Nucleus accumbens (tissue), 56 donors: ENCODE measurements at places on chromosomes 7 and 10.

- no peak for DNase-seq
Observed at GRCh38 chr7:36563706-36564327, 160.5 kb downstream of the AOAH start.

DNA sequence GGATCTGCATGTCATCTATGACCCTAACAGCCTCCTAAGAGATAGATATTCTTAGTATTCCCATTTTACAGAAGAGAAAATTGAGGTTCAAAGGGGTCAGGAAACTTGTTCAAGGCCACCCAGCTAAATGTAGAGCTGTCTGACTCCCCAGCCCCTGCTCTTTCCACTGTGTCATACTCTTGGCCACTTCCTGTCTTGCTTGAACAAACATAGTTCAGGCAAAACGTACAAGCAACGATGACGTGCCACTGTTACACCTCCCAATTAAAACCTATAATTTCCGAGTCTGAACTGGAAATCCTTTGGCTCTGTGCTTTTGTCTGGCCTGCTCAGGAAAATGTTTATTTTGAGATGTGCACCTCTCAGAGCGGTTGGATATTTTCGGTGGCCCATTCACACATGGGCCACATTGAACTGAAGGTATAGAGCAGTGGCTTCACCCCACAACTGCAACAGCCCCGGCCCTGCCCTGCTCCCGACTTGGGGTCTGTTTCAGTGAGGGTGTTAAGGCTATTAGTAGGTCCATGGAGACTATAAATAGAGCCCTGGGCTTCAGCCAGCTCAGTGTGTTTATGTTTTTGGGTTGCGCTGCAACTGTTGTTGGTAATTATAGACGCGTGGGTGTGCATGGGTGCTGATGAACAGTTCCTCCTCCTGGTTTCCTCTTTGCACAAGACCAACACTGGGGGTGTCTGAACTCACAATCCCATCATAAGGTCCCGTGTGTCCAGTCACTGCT, 172.3 kb upstream of the ADO start:
- no peak for DNase-seq

DNA sequence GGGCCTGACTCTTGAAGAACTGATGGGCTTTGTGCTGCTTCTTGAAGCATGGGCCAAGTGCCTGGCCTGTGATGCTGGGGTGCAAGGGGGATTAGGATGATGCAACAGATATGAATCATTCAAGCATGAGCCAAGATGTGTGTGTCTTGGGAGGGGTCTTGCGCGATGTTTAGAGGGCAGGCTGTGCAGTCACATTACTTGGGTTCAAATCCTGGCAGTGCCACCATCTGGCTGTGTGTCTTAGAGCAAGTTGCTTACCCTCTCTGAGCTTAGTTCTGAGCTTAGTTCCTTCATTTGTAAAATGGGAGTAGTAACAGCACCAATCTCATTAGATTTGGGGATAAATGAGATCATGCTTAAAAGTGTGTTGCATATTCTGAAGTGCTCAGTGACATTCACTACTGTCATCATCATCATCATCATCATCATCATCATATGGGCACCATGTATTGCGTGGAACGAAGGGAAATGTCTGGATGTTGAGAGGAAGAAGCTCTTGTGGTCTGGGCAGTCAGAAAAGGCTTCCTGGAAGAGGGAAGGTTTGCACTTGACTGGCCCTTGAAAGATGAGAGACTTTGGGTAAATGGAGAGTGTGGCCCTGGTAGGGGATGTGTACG, 9.3 kb downstream of the UNC5B start:
- no peak for DNase-seq

DNA sequence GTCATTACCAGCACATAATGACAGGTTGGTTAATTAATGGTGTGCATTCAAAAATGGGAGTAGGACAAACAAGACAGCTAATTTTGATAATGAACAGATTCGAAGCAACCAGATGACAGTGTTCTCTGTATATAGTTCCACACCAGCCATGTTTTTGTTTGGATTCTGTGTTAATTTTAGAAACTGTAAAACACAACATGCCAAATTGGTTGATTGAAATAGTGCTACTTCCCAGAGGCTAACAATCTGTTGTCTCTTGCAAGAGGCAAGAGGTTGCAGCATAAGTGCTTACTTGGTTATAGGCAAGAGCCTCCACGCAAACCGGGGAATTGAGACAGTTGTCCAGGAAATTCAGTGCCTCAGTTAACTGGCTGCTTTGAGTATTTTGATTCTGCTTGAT, 170.2 kb upstream of the HABP2 start:
- no peak for DNase-seq

DNA sequence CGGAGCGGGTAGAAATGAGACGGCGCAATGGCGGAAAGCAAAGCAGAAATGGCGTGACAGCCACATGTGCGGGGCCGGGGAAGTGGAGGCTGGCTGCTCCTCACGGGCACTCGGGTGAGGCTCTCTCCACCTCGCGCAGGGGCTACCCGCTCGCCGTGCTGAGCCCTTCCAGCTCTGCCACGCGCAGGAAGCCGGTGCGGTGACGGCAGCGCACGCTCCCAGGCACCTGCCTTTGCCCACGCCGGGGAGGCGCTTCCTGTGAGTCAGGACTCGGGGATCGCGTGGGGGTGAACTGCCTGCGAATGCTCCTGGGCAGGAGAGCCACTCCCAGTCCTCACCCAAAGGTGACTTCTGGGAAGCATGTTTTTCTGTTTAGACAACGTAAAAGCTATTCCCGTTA, 431.2 kb downstream of the GLRX3 start:
- DNase-seq: no peak

DNA sequence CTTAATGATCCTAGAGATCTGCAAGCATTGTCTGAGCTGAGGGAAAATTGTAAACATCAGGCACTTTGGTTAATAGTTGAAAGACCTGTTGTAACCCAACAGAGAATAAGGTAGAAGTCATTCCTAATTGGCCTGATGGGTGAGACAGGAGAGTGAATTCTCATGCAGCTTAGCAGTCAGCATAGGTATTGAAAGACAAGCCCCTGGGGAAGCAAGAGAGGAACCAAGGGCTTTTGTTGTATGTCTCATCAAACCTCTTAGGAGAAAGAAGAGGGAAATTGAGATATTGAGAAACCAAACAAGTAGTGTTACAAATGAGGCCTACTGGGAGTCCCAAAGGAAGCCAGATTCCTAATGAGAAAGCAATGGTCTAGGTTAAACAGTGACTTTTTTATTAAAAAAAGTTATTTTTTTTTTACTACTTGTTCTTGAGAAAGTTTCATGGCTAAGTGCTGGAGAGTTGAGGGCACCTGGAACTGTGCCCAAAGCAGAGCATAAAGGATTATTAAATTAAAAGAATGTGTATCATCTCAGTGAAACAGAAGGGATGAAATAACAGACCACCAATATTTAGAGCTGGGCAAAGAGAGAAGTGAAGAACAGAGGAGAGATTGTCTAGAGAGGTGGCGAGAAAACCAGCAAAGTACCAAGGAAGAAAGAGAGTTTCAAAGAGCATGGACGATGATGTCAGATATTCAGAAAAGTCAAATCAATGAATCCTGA, 168.9 kb downstream of the CDK14 start:
- no peak for DNase-seq

- DNase-seq: no peak
Observed at GRCh38 chr10:80458263-80458625, 4.1 kb downstream of the TSPAN14 start.

DNA sequence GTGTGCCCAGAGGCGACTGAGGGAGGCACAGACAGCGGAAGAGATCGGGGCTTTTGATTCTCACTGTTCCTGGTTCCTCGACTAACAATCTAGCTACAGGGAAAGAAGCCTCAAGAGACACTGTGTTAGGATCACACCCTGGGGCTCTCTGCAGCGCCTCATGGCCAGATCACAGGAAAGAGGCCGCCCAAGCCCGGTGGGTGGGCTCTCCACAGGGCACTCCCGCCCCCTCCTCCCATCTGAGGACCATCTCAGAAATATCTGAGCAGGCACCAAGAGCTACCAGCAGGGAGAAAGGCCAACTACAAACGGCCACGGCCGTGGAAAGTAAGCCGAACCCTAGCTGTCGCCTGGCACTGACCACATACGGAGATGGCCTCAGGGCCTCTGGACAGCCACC, 224.2 kb downstream of the MLLT10 start:
- DNase-seq: no peak

DNA sequence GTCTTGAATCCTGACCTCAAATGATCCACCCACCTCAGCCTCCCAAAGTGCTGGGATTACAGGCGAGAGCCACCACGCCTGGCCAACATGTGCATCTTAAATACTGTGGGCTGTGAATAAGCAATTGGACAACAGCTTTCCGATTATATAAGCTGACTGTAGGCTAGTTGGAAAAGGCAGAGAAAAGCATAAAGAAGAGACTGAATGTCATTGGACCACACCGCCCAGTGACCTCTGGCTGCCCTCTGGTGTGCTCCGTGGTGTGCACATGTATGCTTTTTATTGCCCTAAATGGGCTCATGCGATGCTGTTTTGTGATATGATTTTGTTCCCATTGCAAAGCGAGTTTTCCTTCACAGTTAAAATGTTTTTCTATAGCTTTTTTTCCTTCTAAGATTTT, 15.4 kb upstream of the CSGALNACT2 start:
- no peak for DNase-seq

- DNase-seq: no peak
Observed at GRCh38 chr7:155728116-155728515, 83.7 kb downstream of the RBM33 start.

DNA sequence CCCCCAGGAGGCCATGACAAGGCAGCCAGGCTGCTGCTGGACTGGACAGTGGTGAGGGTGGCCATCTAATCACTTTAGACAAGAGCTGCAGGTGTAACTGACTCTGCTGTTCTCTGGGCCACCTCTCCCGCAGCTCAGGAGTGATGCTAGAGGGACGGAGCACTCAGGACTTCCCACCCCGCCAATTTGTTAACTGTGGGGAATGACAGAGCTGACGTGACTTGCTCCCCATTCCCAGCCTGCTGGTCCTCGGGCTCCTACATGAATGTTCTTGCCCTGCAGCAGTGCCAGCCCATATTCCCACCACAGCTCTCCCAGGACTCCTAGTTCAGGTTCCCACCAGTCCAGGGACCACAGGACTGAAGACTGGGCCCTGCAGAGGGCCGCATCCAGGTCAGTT, 16.7 kb upstream of the NPFFR1 start:
- no peak for DNase-seq

- DNase-seq: no peak
Observed at GRCh38 chr10:16989826-16990293, 139.8 kb downstream of the CUBN start.

DNA sequence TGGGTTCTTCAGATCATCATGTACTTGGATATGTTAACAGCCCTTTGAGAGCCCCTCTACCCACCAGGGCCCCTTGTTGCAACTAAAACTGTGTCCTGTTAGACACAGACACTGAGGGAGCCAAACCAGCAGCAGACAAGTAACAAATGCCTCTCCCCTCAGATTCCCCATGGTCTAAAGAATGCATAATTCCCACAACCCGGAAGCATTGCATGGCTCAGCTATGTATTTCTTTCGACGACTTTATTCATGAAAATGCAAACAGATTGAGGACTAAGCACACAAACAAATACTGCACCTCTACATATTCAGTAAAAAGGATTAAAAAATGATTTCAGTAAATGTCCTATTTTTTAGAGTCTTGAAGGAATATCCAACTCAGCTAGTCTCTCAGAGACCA, 70.1 kb upstream of the HECW1 start:
- no peak for DNase-seq

DNA sequence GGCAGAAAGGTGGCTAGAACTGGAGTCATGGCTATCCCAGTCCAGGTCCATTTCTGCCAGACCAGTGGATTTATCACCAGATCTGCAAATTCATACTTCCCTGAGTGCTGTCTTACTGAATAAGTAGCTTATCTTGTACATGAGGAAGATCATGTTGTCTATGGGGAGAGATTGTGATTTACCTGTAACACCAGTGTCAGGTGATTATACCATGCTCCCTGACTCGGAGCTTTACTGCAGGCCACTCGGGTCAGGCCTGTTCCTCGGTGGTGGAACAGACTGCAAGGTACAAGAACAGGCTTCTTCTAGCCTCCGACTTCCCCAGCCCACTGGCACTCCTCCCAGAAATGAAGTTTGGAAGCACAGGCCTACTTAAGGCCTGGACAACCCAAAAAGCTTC, 42.6 kb upstream of the DLG5 start:
- no peak for DNase-seq

GRCh38 chr10:101304316-101304715, 49.6 kb upstream of the BTRC start:
- DNase-seq: no peak

DNA sequence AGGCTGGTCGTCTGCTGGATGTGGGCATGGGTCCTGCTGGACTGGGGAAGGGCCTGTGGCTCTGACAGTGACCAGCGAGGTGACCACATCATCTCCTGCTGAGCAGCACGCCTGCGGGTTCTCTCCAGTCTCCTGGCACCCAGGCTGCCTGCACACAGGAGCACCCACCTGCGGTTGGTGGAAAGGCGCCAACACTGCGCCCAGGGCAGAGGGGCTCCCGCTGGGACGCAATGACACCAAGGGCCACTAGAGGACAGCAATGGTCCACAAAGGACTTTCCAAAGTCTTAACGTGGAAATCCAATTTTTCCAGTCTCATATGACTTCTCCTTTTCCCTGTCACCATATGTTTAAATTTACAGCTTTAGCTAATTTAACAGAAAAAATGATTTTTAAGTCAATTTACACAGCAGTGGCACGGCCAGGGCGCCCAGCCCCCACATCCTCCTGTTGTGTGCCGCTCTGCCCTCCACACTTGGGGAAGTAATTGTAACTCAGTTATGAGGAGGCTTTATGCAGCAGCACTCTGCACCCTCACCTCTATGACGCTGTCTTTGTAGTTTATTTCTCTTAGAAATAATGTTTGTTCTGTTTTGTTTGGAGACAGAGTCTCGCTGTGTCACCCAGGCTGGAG, 38.1 kb downstream of the CFAP46 start:
- no peak for DNase-seq

DNA sequence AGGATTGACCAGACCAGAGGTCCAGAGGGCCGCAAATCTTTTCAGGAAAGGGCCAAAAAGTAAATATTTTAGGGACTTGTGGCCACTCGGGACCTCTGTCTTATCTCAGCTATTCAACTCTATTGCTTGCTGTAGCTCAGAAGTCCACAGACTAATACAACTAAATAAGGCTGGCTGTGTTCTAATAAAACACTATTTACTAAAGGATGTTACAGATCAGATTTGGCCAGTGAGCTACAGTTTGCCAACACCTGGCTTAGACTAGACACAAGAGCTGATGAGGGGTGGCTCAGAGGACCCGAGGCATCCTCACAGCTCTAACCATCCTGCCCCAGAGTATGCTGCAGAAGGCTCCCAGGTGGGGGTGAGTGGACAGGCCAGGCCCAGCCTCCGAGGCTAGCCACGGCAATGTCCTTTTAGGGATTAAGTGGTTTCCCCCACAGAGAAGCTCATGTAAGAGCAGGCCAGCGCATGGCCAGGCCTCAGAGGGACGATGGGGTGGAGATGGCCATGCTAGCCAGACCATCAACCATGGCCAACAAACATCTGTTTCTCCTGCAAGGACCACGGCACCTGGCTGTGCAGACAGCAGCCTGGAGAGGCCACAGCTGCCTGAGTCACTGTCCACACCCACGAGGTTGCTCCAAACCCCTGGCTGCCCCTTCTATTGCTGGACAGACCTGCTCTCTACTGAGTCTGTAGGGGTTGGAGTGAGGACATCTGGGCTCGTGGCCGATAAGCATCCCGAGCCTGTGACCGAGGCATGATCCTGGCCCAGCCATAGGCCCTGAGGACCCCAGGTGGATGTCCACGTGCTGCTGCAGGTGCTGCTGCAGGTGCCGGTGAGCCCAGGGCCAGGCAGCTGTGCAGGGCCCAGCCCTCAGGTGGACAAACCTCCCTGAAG, 76.5 kb downstream of the AFAP1L2 start:
- no peak for DNase-seq

- no peak for DNase-seq
Observed at GRCh38 chr10:74474022-74474713, 323.1 kb downstream of the ADK start.
